ENCODE measurements at places on chromosomes 6 and 20.
A peak's percentile ranks its signal among the peaks of the same experiment; 100 is the strongest.

DNA sequence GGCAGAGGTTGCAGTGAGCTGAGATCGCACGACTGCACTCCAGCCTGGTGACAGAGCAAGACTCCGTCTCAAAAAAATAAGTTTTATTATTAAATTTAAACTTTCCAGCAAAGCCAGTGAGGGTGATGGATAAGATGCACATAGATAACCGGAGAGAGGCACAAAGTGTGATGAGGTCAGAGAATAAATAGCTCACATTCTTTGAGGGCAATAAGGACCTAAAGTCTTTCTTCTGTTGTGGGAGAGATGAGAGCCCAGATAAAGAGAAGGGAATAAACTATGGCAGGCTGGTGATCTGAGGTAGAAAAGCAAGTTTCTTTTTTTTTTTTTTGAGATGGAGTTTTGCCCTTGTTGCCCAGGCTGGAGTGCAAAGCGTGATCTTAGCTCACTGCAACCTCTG lies 20.6 kb upstream of the EZR start:
- DNase-seq, result no peak

DNA sequence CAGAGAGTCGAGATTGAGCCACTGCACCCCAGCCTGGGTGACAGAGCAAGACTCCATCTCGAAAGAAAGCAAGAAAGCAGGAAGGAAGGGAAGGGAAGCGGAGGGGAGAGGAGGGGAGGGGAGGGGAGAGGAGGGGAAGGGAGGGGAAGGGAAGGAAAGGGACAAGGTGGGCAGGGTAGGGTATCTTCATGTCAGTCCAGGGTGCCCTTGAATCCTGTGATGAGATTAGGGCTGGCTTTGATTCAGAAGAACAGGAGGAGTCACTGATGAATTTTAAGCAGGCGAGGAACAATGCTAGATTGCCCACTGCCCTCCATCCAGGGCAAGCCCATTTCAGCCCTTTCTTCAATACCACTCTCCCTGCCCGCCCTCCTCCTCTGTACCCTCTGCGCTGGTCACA lies 35.0 kb upstream of the EPB41L1 start:
- no peak for DNase-seq

DNA sequence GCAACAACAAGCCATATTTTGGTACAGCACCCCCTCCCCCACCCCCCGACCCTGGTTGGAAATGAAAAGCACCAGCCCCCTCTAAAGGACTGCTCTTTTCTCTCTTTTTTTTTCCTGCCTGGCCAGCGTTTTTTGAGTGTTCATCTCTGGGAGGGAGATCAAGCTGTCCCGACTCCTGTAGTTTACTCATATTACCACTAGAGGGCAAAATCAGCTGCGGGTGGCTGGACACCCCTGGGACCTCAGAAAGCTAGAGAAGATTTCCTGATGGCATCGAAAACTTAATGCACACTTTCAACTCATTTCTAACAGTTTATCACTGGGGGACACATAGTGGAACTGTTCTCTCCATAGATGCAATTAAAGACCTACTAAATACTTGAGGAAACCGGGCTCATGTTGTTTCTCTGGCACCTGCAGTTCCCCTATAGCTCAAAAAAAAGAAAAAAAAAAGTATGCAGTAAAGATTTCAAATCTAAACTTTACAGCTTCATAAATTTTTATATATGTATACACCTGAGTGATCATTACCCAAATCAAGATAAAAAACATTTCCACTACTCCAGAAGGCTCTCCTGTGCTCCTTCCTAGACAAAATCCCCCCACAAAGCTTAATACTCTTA lies 24.4 kb downstream of the CNBD2 start:
- peak; percentile 60 for DNase-seq

DNA sequence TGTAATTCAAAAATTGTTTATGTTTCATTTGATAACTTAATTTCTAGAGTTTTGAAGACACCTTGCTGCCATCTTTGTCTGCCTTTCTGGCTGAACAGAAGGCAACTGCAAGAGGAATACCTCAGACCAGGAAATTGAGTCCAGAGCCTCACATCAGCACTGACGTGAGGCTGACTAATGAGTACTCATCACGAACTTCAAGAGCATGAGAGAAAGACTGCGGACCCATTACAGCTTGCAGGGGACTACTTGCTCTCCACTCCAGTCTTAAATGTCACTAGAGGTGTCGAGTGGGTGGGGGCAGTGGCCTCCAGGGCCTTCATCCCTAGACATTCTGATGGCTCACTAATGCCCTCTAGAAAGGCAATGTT lies 109.5 kb upstream of the SSTR4 start:
- no peak for DNase-seq

- no peak for DNase-seq
Measured at GRCh38 chr6:14658030-14658429, 540.5 kb downstream of the CD83 start.

GRCh38 chr6:15470746-15471145 lies 192.1 kb downstream of the DTNBP1 start:
- no peak for DNase-seq

- DNase-seq, result no peak
Measured at GRCh38 chr6:10256113-10256690, 158.7 kb downstream of the TFAP2A start.

DNA sequence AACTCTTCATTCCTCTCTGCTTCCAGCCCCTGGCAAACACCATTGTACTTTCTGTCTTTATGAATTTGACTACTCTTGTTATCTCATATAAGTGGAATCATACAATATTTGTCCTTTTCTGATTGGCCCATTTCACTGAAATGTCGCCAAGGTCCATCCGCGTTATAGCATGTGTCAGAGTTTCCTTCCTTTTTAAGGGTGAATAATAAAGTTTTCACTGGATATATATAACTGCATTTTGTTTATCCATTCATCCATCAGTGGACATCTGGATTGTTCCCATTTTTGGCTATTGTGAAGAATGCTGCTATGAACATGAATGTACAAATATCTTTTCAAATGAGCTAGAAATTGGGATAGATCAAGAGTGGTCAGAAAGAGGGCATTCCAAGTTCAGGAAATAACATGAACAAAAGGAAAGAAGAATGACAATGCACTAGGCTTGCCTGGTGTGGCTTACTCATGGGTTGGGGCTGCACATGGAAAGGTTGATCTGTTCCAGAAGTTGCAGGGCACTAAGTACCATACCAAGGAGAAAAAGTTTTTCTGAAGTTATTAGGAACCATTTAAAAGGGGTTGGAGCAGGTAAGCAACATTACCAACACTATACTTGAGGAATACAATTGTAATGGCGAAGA lies 10.0 kb upstream of the L3MBTL3 start:
- no peak for DNase-seq

DNA sequence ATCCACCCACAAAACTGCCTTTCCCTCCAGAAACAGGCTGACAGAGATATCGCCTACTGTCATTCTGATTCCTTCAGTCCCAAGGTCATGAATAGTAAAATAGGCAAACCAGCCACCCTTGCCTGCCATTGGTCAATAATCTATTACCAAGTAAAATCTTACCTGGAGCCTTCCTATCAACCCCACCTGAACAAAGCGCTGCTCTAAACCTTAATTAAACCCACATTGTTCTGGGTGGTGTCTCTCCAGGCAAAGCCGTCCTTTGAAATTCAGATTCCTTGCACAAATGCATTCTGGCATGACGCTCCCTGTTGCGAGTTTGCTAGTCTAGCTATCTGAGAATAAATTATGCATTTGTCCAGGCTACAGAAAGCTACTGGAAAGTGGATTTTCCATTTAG lies 291.6 kb upstream of the ECI2 start:
- DNase-seq, result no peak

- no peak for DNase-seq
Measured at GRCh38 chr20:62329389-62330377, 26.9 kb downstream of the ADRM1 start.

GRCh38 chr6:113489952-113490746 lies 367.0 kb upstream of the MARCKS start:
- no peak for DNase-seq

All from pons (tissue), 1 donor.